Bladder microvascular endothelial cell (primary cell): ENCODE measurements at places on chromosomes 1 and 21. TPM values are rescaled to one million over a fixed set of nuclear protein-coding genes. Genes with fewer than 3 reads are reported as not detected.

The KRTAP13-2 gene
- not detected in 2 replicates for total RNA-seq

The SNX27 gene
- total RNA-seq = 9.9 and 28.6 TPM in 2 replicates

The USH2A gene
- total RNA-seq = not detected in 2 replicates

The CCDC30 gene
- 0.32 and 1.1 TPM in 2 replicates for total RNA-seq

The TCEA3 gene
- total RNA-seq = 0.63 and 1.8 TPM in 2 replicates

The KCNA3 gene
- not detected in 2 replicates for total RNA-seq

The TTC22 gene
- not detected in 2 replicates for total RNA-seq

The POU3F1 gene
- not detected in 2 replicates for total RNA-seq

The KPRP gene
- not detected in 2 replicates for total RNA-seq

The SH3D21 gene
- total RNA-seq = 0.81 and 2.1 TPM in 2 replicates

The FMO4 gene
- total RNA-seq = 0.16 and 0.31 TPM in 2 replicates

The SERPINC1 gene
- total RNA-seq = not detected in 2 replicates

The ILDR2 gene
- total RNA-seq = under 0.01 TPM in 1 of 2 replicates, not detected in the other

The PCP4 gene
- total RNA-seq = not detected in 2 replicates

The SPRR2A gene
- not detected in 2 replicates for total RNA-seq

The ZBTB21 gene
- total RNA-seq = 2.8 and 7.2 TPM in 2 replicates

The C1orf116 gene
- total RNA-seq = under 0.01 TPM in 1 of 2 replicates, not detected in the other

The BGLAP gene
- total RNA-seq = 0.38 TPM in 1 of 2 replicates, not detected in the other

The PBX1 gene
- total RNA-seq = 3.9 and 4.8 TPM in 2 replicates

The CD84 gene
- total RNA-seq = not detected in 2 replicates

The MSH4 gene
- total RNA-seq = under 0.01 and 0.25 TPM in 2 replicates

The RGS13 gene
- not detected in 2 replicates for total RNA-seq

The TP73 gene
- total RNA-seq = under 0.01 and 0.13 TPM in 2 replicates

The SPOCD1 gene
- total RNA-seq = 2.8 and 6.3 TPM in 2 replicates

The DIRAS3 gene
- total RNA-seq = 0.32 and 3.2 TPM in 2 replicates

The MRPL20 gene
- total RNA-seq = 62.6 and 82.6 TPM in 2 replicates

The HEYL gene
- 0.06 and 0.32 TPM in 2 replicates for total RNA-seq

The CR1L gene
- not detected in 2 replicates for total RNA-seq

The AUNIP gene
- total RNA-seq = 2.1 and 3.1 TPM in 2 replicates

The TLCD4 gene
- 0.13 and 0.16 TPM in 2 replicates for total RNA-seq

The NOS1AP gene
- total RNA-seq = 0.16 and 0.44 TPM in 2 replicates

The COL6A1 gene
- total RNA-seq = 9.9 and 25.9 TPM in 2 replicates

The ANKRD34A gene
- 0.13 and 0.32 TPM in 2 replicates for total RNA-seq

The FCRL1 gene
- total RNA-seq = not detected in 2 replicates

The TCHH gene
- total RNA-seq = under 0.01 and 0.06 TPM in 2 replicates

The YOD1 gene
- 4.4 and 6.4 TPM in 2 replicates for total RNA-seq

The NLRP3 gene
- total RNA-seq = under 0.01 and 0.31 TPM in 2 replicates

The SOAT1 gene
- total RNA-seq = 9.6 and 20.1 TPM in 2 replicates

The SORT1 gene
- total RNA-seq = 14.9 and 32.0 TPM in 2 replicates

The TPTE gene
- not detected in 2 replicates for total RNA-seq

The SIK1 gene
- total RNA-seq = 1.9 and 11.6 TPM in 2 replicates

The WDR64 gene
- total RNA-seq = not detected in 2 replicates

The DHRS3 gene
- 89.0 and 92.5 TPM in 2 replicates for total RNA-seq

The TGFBR3 gene
- total RNA-seq = 13.9 and 22.3 TPM in 2 replicates

The CD1E gene
- not detected in 2 replicates for total RNA-seq

The KRTAP12-2 gene
- total RNA-seq = not detected in 2 replicates

The SF3B4 gene
- 6.2 and 18.9 TPM in 2 replicates for total RNA-seq

The KCNJ15 gene
- total RNA-seq = 1.1 and 1.4 TPM in 2 replicates

The ITLN2 gene
- total RNA-seq = not detected in 2 replicates

The TMEM51 gene
- total RNA-seq = 5.2 and 9.9 TPM in 2 replicates

The PLEKHA6 gene
- 1.3 and 4.3 TPM in 2 replicates for total RNA-seq

The CSMD2 gene
- total RNA-seq = under 0.01 and 0.19 TPM in 2 replicates
